ENCODE measurements at places on chromosomes 6 and 20. TPM values are rescaled to one million over a fixed set of nuclear protein-coding genes. Genes with fewer than 3 reads are reported as not detected.

DNA sequence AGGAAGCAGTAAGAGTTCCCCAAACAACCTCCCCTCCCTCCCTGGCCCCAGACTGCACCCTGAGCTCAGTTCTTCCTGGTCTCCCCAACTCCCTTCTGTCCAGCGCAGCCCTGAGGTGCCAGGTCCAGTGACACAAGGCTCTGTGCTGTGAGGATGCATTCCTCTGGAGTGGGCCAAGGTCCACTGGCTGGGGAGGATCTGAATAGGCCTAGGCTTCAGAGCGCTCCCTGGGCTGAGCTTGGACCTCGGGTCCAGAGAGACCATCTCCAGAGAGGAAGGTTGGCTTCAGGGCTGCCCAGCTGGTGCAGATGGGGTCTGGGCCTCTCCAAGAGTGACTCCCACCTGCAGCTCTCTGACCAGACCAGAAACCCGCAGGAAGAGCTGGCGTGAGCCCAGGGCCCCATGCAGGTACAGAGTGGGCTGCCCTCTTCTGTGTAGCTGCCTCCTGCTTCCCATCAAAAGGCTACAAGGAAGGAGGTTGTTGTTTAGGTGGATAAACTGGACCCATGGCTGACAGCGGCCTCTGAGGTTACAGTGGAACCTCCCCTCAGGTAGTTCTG lies 52.3 kb upstream of the MLN start:
- peaks cover 14% of the 10 kb centered on the region for H3K27me3 ChIP-seq
- H3K4me3 ChIP-seq: peak overlapping the region; percentile 53
- H3K36me3 ChIP-seq: no peaks in the 10 kb centered on the region
- no peak for DNase-seq
- peaks cover 30% of the 10 kb centered on the region for H3K4me1 ChIP-seq

- DNase-seq: no peak
- no peak overlapping the region for H3K4me3 ChIP-seq
- no peak overlapping the region for H3K27ac ChIP-seq
- H3K4me1 ChIP-seq: no peaks in the 10 kb centered on the region
- no peaks in the 10 kb centered on the region for H3K36me3 ChIP-seq
- H3K27me3 ChIP-seq: no peaks in the 10 kb centered on the region
Observed at GRCh38 chr20:12058216-12058615, 140.5 kb downstream of the BTBD3 start.

- peaks cover 4% of the 10 kb centered on the region for H3K4me1 ChIP-seq
- no peak overlapping the region for H3K4me3 ChIP-seq
- H3K27me3 ChIP-seq: no peaks in the 10 kb centered on the region
Observed at GRCh38 chr6:118574051-118574865, 26.2 kb downstream of the PLN start.

DNA sequence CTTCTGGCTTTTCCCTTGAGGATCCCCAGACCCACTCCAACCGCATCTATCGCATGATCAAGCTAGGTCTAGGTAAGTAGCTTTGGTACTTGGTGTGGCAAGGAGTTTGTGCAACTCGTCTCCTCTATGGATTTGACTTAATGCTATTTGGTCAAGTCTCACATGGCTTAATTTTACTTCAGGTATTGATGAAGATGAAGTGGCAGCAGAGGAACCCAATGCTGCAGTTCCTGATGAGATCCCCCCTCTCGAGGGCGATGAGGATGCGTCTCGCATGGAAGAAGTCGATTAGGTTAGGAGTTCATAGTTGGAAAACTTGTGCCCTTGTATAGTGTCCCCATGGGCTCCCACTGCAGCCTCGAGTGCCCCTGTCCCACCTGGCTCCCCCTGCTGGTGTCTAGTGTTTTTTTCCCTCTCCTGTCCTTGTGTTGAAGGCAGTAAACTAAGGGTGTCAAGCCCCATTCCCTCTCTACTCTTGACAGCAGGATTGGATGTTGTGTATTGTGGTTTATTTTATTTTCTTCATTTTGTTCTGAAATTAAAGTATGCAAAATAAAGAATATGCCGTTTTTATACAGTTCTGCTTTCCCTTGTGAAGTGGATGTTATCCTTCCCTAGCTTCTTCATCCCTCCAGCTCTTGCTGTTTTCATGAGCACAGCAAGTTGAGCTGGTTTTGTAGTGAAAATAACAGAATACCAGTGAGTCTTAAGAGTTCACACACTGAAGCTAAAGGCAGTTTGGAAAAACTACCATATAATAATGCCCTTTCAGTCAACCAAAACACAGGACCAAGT lies 3.8 kb downstream of the SLC35B2 start:
- peaks cover 15% of the 10 kb centered on the region for H3K36me3 ChIP-seq
- H3K27me3 ChIP-seq: no peaks in the 10 kb centered on the region
- DNase-seq: peak; percentile 36
- H3K4me1 ChIP-seq: peaks cover 73% of the 10 kb centered on the region

DNA sequence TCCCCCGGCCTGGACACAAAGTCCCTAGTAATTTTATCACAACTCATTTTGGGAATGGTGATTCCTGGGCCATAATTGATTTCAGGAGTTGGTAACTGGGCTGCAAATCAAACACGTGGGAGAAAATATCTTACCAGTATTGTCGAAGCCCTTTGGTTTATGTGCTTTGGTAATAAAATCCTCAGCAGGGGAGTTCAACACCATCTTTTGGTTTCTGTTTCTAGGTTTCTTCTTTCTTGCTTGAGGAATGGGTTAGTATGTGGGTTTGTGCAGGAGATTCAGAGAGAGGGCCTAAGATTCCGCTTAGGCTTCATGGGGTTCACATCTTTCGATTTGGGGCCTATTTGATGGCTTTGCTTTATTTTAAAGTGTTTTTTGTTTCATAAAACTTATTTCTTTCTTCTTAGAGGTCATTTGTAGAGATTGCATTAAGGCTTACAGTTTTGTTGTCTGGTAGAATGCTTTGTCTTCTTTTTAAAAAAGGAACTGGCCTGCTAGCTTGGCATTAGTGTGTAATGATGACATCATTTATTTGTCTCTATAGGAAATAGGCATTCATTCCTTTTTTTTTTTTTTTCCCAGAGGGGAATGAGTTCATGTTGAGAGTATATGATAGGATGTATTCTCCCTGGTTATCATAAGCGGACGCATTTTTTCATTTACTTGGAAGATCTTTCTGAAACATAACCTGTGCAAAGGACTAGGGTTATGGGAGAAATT lies 45.8 kb downstream of the CYP24A1 start:
- H3K27ac ChIP-seq: no peak overlapping the region
- no peak for DNase-seq
- no peaks in the 10 kb centered on the region for H3K4me1 ChIP-seq

- H3K27ac ChIP-seq: no peak overlapping the region
- H3K4me3 ChIP-seq: no peak overlapping the region
- H3K27me3 ChIP-seq: peaks cover 15% of the 10 kb centered on the region
- DNase-seq: no peak
Observed at GRCh38 chr6:21529431-21529830, 64.1 kb upstream of the SOX4 start.

DNA sequence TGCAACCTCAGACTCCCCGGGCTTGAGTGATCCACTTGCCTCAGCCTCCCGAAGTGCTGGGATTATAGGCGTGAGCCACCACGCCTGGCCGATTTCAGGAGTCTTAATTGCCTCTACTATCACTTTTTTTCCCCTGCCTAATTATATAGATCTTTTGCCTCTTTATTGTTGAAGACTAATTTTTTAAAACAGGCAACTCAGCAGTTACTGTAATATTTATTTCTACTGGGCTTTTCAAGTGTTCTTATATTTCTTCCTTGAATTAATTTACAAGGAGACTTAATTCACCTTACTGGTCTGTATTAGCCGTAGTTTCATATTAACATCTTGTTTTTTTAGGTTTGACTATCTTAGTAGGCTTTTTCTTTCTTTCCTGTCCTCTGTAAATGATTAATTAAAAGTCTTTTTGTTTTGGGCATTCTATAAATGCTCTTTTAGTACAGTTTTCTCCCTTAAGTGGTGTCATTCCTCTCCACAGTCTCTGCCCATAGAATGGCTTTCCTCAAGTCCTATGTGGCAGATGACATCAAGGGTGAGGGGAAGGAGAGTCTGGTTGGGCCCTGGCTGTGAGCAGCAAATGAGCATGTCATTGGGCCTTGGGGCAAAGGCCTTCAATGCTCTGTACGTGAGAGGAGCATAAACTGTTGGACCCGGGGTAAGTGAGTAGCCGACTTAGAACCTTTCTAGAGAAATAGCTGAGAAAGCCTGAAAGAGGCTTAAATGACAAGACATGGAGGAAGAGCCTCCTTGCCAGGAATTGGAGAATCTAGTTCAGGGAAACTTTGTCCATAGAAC lies 36.0 kb downstream of the ANKS1A start:
- no peak overlapping the region for H3K4me3 ChIP-seq
- no peak for DNase-seq
- peaks cover 15% of the 10 kb centered on the region for H3K4me1 ChIP-seq
- no peaks in the 10 kb centered on the region for H3K36me3 ChIP-seq

GRCh38 chr20:3995067-3995748 lies 20.1 kb downstream of the RNF24 start:
- peak overlapping the region; percentile 68 for H3K27ac ChIP-seq
- H3K4me3 ChIP-seq: peak overlapping the region; percentile 31
- H3K27me3 ChIP-seq: no peaks in the 10 kb centered on the region
- H3K4me1 ChIP-seq: peaks cover 25% of the 10 kb centered on the region
- no peaks in the 10 kb centered on the region for H3K36me3 ChIP-seq

DNA sequence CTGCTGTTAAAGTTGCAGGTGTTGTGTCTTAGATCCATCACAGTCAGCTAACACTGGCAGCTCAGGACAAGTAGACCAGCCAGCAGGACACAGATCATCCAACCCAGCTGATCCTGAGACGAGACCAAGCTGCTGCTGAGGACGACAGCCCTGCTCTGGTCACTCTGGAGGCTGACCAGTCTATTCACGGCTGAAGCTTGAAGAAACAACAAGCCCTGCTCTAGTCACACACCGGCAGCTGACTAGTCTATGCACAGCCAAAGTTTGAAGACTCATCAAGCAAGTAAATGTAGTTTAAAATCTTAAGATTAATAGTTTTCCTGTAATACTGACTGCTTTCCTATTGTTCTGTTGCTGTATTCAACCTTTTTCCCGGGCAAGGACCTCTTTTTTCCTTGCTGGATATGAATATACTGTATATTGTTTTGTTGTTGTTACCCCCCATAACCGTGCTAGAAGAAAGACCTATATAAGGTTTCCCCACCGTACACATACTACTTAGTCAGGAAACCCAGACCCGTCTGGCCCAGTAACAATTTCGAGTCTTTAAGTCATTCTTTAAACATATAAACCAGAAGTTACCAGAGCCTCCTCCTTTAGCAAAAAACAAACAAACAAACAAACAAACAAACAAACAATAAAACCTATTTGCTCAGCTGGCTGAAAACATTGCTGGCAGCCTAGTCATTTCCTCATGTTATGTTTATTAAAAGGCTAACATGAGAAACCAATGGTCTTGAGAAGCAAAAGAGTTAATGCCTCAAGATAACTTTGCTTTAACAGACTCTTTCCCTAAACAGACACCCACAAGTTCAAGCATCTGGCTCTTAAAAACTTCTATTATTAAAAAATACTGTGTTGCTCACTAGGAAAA lies 16.7 kb upstream of the GSTA3 start:
- no peak for DNase-seq
- no peak overlapping the region for H3K4me3 ChIP-seq
- H3K4me1 ChIP-seq: peaks cover 2% of the 10 kb centered on the region
- H3K27me3 ChIP-seq: peaks cover 31% of the 10 kb centered on the region
- H3K27ac ChIP-seq: no peak overlapping the region

DNAAF9 gene
- total RNA-seq: 6.5 TPM

TRIM10 gene
- total RNA-seq: not detected

- H3K27me3 ChIP-seq: no peaks in the 10 kb centered on the region
- DNase-seq: no peak
- H3K4me3 ChIP-seq: no peak overlapping the region
- no peaks in the 10 kb centered on the region for H3K4me1 ChIP-seq
- no peaks in the 10 kb centered on the region for H3K36me3 ChIP-seq
Observed at GRCh38 chr6:133173276-133173675, 67.9 kb upstream of the EYA4 start.

RPL7L1 gene
- total RNA-seq: 73.9 TPM

MYLK4 gene
- 0.45 TPM for total RNA-seq

CRISP3 gene
- not detected for total RNA-seq

- H3K4me3 ChIP-seq: no peak overlapping the region
- H3K27ac ChIP-seq: no peak overlapping the region
- peaks cover 2% of the 10 kb centered on the region for H3K4me1 ChIP-seq
Observed at GRCh38 chr6:157265186-157265585, 58.1 kb downstream of the TMEM242 start.

DNA sequence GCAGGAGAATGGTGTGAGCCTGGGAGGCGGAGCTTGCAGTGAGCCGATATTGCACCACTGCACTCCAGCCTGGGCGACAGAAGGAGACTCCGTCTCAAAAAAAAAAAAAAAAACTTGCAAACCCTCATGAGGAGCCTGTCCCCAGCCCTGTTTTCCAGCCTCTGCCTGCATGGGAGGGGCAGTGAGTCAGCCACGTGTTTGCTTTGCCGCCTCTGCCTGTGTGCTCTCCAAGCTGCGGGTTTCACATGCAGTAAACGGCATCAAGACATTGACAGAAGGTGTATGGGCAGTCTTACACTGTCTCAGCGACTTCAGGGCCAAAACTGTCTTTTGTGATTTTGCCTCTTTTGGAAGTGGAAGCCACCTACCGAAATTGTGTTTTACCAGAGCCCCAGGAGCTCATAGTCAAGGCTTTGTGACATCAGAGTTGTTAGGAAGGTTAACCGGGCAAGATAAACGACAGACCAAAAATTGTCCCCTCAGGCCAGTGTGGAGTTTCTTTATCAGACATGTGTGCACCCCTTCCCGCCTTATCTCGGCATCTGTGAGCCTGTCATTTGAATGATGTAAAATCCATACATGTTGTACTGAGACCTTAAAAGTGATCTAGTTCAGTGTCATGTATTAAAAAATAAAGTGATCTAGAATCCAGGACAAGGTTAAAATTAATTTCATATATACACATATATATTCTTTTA lies 52.9 kb downstream of the RPP40 start:
- H3K36me3 ChIP-seq: peaks cover 9% of the 10 kb centered on the region
- DNase-seq: no peak
- no peak overlapping the region for H3K4me3 ChIP-seq
- no peaks in the 10 kb centered on the region for H3K27me3 ChIP-seq

DNA sequence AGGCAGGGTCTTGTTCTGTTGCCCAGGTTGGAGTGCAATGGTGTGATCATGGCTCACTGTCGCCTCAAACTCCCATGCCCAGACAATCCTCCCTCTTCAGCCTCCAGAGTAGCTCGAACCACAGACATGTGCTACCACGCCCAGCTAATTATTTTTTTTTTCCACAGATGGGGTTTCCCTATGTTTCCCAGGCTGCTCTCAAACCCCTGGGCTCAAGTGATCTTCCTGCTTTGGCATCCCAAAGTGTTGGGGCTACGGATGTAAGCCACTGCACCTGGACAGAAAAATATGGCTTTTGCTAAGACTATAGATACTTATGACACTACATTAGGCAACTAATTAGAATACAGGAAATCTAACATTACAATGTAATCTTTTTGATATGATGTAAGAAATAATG lies 17.9 kb downstream of the RNF24 start:
- H3K27ac ChIP-seq: no peak overlapping the region
- no peak for DNase-seq
- no peak overlapping the region for H3K4me3 ChIP-seq
- peaks cover 19% of the 10 kb centered on the region for H3K4me1 ChIP-seq
- no peaks in the 10 kb centered on the region for H3K36me3 ChIP-seq

PPP1R14C gene
- total RNA-seq: not detected
